ENCODE measurements at places on chromosomes 7 and 10.

GRCh38 chr7:34652809-34653208 lies 5.2 kb upstream of the NPSR1 start:
- no peak for DNase-seq

DNA sequence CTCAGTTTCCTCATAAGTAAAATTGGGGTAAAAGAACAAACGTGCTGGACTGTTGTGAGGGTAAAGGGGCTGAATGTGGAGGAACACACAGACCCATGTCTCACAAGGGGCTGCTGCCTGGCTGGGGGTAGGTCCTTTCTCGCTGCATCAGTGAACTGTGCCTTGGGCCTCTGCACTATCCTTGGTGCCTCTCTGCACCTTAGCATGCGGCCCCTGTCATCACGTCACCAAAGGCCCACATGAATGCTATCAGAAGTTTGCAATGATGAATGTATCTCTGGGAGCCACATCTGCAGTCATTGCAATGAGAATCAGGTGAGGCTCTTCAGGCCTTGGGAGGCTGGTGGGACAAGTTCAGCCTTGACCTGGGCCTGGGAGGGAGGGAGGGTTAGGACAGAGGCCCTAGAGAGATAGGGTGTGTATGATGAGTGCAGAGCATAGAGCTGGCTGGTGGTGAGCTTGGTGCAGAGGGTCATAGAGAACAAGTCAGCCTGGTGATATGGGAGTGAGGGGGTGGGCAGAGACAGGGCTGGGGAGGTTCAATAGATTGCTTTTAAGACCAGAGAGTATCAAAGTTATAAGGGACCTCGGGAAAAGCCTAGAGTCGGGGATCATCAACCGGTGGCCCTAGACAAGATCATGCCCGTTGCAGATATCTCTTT lies 308.4 kb downstream of the RPS24 start:
- no peak for DNase-seq

- no peak for DNase-seq
These were observed 124.2 kb upstream of the SEM1 start for GRCh38 chr7:96833676-96834453.

- no peak for DNase-seq
These were observed 281.4 kb upstream of the TAC1 start for GRCh38 chr7:97450516-97450915.

GRCh38 chr10:132701846-132702190 lies 84.1 kb downstream of the NKX6-2 start:
- no peak for DNase-seq

DNA sequence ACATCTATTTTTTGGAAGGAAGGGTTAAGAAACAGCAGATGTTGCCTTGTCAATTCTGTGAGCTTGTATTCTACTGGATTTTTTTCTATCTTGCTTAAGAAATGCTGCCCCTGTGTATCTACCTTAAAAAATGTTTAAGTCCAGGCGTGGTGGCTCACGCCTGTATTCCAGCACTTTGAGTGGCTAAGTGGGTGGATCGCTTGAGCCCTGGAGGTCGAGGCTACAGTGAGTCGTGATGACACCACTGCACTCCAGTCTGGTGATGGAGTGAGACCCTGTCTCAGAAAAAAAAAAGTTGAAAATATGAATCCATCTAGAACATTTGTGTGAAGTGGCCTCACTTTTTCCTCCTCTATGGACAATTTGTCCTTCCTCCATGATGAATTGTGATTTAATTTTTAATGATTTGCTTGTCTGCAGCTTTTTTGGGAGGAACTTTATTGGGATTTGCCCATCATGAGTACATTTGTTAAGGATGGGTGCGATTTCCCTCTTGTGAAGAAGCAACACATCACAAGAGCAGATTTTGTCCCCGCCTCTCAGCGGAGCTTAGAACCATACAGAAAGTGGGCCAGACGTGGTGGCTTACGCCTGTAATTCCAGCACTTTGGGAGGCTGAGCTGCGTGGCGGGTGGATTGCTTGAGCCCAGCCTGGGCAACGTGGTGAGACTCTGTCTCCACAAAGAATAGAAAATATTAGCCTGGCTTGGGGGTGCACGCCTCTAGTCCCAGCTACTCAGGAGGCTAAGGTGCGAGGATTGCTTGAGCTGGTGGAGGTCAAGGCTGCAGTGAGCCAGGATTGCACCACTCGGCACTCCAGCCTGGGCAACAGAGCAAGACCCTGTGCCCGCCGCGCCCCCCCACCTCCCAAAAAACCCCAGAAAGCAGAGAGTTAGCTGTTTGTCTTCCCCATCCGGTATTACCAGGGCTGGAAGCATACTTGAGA lies 57.7 kb downstream of the DNAJB6 start:
- DNase-seq, result no peak

- no peak for DNase-seq
These were observed 76.0 kb upstream of the AGBL3 start for GRCh38 chr7:134910214-134910890.

GRCh38 chr7:133941496-133941895 lies 185.6 kb upstream of the LRGUK start:
- no peak for DNase-seq

DNA sequence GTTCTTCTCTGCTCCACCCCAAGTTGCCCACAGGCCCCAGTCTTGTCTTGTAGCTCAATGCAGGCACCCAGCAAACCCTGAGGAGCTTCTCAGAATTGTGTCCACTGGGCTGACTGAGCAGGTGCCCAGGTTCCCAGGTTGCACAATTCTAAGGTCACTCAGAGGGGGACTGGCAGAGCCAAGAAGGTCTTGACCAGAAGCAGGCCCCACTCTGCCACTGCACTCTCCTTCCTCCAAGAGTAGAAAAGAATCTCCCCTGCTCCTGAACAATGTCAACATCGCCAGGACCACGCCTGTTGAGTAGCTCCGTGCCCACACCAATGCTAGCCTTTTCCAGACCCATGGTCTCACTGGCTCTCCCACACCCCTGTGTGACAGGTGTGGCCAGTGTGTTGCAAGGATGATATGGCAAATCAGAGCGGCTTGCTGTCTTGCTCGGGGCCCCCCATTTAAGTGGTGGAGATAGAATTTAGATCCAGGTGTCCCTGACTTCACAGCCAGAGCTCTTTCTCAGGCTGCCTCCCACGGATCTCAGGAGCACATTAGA lies 577 bp downstream of the LRRC18 start:
- no peak for DNase-seq

DNA sequence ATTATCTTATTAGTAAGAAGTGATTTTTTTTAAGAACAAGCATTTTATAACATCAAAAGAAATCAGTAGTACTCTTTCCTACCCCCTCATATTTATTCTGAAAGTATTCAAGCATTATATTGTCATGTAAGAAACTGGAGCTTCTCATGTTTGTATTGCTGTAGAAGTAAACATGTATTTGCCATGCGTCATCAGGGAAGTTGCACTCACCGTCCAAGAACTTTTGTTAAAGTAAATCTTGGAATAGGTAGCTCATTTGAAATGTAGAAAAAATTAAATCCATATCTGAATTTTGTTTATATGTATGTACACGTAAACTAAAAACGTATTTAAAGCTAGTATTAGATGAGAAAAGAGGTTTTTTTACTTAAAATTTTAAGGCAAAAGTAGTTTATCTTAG lies 96.8 kb downstream of the PTEN start:
- no peak for DNase-seq

DNA sequence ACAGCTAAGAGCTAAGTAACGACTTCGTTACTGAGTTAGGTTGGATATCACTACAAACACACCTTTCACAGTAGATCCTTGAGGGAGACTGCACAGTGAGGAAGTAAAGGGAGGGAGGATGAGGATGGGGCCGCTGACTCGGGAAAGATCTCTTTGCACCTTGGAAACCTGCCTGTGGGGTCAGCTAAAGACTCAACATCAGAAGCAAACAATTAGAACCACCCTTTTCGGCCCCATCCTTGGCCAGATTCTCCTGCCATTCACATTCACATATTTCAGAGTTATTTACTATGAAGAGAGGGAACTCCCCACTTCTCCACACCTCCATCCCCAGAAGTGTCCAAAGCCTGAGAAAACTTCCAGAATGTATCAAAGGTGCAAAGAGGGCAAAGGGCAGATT lies 47.1 kb downstream of the CLEC2L start:
- no peak for DNase-seq

- DNase-seq, result peak; percentile 10
These were observed 100.4 kb upstream of the DNAJC1 start for GRCh38 chr10:22103701-22104470.

GRCh38 chr10:20492447-20492846 lies 404.7 kb downstream of the NEBL start:
- DNase-seq, result peak; percentile 62

GRCh38 chr10:59060852-59061251 lies 115.6 kb upstream of the PHYHIPL start:
- DNase-seq, result no peak

DNA sequence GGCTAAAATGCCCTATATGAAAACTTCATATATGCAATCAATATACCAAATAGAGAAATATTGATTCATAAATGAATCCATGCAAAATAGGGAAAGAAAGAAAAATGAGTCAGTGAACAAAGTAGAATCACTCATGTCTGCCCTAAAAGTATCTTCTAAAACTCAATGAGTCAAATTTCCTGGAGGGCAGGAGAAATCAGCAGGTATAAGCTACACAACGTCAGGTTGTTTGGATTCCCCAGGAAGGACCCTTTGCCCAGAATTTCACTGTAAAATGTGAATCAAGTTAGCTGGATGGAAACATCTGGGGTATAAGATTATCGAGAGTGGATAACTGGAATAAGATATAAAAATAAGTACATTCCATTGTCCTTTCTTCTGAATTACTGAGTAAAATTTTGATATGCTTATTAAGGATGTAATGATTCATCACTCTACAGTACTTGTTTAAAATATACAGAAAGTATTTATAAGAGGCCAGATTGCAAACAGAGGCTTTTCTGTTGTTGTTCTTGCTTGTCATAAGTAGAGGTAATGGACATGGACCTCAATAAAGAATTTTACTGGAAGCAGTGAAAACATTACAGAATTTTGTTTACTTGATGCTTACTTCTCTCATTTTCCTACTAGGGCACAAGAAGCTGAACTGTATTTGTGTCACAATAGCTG lies 99.0 kb downstream of the AGMO start:
- no peak for DNase-seq

GRCh38 chr10:132727411-132727810 lies 58.5 kb downstream of the NKX6-2 start:
- DNase-seq, result no peak

DNA sequence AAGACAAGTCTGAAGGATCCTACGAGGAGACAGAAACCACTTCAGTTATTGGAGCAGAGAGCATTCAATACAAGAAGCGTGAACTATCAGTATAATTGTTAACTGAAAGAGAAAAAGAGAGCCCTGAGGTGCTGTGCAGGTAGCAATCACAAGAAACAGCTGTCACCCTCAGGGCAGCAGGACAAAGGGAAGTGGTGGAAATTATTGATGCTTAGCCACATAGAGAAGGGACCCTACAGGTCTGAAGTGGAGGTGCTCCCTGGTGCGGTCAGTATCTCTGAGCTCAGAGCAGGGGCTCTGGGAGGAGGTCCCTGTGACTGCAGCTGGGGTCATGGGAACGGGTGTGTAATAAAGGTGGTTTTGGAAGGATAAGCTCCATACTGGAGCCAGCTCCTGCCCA lies 97.8 kb upstream of the KLF6 start:
- DNase-seq, result no peak

- DNase-seq, result no peak
These were observed 2.5 kb upstream of the LFNG start for GRCh38 chr7:2517026-2517425.
